Activated T-helper 9 cell treated with anti-CD3 and anti-CD28 coated beads, Interleukin-2, amount 50 U/mL, for 16 hours (primary cell): ENCODE measurements at places on chromosomes 7 and 10.

- no peak for DNase-seq
Measured at GRCh38 chr7:1330801-1331425, 98.2 kb downstream of the UNCX start.

DNA sequence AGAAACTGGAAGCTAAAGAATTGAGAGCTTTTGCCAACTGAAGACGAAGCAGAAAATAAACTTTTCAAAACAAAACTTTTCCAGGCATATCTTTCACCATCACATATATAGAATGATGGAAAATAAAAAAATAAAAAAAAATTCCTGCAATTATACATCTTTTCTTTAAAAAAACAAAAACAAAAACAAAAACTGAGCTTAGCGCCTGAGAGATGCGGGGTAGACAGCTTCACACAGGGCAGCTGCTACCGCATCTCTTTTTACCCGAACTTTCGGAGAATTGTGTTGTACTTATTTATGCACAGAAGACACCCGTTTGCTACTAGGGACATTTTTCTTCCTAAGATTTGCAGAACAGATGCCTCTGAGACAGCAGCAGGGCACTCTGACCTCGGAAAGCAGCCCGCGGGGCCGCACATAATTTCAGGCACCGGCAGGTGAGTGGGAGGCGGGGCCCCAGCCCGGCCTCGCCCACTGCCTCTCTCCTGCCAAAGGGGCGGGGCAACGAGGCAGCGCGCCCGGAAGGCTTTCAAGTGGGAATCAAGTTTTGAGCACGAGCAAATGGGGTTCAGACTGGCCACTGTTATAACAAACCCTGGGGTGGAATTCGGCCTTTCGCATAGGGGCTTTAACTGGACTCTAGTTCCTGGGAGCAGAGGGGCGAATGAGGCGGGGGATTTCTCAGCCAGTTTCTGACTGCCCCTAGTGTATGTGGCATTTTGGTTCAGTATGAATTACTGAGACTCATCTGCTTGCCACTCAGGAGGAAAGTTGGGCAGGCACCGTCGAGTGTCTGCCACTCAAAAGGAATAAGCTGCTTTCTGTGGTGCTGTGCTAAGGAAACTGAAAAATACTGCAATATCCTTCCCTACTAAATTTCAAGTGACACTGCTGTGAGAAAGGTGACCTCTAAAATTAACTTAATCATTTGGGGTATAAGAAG, 18.5 kb upstream of the FAM133B start:
- no peak for DNase-seq

DNA sequence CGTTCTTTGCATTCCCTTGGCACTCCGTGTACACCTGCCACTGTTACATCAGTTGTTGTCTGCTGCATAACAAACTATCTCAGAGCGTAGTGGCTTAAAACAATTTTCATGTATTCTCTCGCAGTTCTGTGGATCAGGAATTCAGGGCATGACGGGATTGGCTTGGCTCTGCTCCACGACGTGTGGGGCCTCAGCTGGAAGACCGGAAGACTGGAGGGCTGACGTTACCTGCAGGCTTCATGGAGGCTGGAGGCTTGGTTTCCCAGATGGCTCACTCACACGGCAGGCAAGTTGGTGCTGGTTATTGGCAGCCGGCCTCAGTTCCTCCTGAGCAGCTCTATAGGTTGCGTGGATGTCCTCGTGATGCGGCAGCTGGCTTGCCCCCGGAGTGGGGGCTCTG, 25.5 kb downstream of the NYAP1 start:
- no peak for DNase-seq

DNA sequence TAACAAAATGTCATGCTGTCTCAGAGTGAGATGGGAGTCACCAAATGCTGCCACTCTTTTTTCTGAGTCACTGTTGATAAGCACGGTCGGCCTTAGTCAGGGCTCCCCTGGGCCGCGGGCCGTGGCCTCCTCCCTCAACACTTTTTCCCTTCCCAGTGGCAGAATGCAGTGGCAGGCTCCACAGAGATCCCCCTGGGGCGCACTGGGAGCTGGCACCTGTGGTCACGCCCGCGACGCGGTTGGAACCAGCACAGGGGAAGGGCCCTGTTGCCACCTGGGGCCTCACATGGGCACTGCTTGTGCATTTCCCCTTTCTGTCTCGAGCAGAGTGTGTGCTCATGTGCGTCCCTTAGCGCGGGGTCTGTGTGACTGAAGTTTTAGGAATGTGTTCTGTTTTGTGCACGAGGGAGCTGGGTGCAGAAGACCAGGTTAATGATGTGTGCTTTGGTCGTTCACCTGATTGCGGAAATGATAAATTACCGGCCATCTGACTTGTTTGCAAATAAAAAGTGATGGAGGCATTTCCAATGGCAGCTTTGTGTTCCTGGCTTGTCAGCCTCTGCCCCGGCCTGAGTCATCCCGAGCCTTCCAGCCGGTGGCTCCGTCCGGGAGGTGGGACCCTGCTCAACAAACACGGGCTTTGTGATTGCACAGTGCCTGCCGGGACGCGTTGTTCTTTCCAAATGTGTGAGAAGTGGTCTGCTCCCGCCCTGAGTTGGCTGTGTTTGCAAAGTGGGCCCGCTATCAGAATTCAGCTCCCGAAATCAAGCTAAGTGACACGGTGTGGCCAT, 100.7 kb downstream of the NKX6-2 start:
- DNase-seq: no peak

DNA sequence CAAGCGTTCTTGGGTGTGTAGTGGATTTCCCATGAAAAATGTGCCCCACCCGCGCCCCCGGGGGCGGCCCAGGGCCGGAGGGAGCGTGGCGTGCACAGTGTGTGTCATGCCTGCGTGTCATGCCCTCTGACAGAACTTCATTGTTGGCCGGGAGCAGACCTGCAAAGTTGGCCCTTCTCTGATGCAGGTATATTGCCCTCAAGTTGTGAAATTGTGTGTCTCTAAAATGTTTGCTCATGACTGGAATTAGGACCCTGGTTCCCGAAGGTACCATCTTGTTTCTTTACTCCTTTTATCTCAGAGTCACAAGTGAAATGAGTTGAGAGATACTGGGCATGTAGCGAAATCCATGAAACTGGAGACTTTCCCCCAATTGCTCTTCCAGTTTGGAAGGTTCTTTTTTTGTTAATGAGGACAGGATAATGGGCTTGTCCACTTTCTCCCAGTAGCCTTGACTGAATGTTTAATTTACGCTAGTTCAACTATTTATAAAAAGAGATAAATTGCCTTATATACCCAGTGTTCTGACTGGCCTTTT, 26.2 kb downstream of the ADK start:
- peak; percentile 37 for DNase-seq
